Fibroblast of skin of scalp (primary cell): ENCODE measurements at places on chromosomes 6 and 20.

DNA sequence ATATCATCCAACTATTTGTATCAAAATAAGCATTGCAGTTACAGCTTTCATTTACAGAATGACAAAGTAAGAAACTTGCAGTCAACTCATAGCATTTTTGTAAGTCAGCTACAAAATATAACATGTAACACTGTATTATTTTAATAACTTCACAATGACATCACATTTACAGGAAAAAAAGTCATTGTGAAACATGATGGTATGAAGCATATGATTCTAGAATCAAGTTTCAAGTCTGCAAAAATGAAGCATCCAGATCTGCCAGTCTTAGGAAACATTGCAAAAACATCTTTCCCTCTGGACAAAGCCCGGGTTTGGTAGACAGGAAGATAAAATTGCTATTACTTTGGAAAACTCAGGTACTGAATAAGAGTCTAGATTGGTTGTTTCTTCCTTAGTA, 263.9 kb upstream of the NT5E start:
- DNase-seq: peak; percentile 82

GRCh38 chr6:109010705-109011102, 83.9 kb downstream of the SESN1 start:
- DNase-seq: no peak

DNA sequence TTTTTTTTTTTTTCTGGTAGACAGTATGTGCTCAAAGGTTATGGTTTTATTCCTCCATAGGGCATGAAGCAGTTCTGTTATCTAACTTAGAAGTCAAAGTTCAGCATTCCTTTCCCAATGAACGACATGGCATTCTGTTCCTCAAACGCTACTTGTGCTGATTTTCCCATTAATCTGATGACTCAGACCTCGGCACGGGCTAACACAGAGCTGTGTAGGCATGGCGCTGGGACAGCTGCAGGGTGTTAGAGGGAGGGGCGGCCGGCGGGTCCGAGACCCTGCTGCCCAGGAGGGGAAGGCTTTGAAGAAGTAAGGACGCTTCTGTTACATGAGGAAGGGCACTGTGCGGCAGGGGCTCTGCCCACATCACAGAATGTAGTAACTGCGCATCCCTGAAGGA, 93.6 kb upstream of the AGPAT4 start:
- peak; percentile 4 for DNase-seq

- DNase-seq: peak; percentile 85
These were observed at the start of gene CFB for GRCh38 chr6:31945507-31946369. CFB (plus strand) TSS chr6:31946095; CDS start chr6:31946222, 127 bp downstream.

DNA sequence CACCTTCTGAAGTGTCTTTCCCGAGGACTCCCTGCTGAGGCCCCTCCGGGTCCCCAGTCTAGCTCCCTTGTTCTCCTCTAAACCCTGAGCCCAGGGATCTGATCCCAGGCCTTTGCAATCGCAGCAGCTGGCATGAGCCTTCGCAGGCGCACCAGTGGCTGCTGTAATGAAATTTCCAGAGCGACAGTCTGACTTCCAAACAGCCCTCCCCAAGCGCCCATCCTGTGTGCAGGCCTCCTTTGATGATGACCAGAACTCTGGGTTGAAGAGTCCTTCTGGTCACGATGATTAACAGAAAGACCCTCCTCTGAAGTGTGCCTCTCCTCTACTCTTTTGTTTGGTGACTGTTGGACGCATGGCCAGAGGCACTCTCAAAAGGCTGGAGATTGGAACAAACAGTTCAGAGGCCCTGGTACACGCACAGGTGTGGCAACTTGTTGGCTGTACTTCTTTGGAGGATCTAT, 89.1 kb upstream of the MPC1 start:
- DNase-seq: no peak

DNA sequence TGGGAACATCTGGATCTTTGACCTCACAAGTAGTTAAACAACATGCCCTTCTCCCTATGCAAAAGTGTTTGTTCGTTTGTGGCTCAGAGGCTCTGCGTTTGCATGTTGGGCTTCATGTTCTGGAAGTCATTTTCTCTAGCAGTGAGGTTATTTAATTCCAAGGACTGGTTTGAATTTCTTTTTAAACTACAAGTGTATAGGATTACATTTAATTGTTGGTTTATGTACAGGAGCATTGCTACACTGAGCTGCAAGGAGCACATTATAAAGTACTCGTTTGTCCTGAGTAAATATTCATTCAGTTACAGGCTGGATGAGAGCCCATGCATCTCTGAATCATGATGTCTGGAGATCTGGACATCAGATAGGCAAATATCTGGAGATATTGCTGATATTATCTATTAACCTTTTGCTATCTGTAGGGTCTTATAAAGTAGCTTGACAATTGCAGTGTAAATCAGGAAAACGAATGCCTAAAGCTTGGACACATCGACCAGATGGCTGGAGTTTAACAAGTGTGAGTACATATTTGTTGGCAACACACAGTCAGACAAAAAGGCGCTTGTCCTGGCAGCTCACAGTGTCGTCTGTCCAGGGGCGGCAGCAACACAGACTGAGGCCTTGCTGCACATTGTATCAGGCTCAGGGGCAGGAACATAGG, 84.6 kb downstream of the PDE7B start:
- peak; percentile 65 for DNase-seq

DNA sequence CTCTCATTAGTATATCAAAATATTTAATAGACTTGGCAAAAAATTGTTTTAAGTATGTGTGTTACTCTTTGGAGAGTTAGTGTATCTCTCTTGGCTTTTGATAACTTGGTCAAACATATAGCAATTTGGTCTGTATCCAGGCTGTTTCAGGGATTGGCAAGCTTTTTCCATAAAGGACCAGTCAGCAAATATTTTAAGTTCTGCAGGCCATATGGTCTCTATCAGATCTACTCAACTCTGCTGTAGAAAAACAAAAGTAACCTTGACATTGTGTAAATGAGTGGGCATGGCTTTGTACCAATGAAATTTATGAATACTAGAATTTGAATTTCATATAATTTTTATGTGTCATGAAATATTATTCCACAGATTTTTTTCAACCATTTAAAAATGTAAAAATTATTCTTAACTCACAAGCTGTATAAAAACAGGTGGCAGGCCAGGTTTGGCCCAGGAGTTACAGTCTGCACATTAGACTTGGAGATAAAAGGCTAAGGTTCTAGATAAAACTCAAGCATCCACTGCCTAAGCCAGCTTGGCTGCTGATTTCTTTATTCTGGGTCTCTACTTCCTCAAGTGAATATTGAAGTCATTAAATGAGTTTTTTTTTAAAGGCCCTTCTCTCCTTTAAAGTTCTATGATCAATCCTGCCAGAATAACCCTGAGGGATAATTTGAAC, 13.7 kb downstream of the GSTA4 start:
- DNase-seq: no peak

DNA sequence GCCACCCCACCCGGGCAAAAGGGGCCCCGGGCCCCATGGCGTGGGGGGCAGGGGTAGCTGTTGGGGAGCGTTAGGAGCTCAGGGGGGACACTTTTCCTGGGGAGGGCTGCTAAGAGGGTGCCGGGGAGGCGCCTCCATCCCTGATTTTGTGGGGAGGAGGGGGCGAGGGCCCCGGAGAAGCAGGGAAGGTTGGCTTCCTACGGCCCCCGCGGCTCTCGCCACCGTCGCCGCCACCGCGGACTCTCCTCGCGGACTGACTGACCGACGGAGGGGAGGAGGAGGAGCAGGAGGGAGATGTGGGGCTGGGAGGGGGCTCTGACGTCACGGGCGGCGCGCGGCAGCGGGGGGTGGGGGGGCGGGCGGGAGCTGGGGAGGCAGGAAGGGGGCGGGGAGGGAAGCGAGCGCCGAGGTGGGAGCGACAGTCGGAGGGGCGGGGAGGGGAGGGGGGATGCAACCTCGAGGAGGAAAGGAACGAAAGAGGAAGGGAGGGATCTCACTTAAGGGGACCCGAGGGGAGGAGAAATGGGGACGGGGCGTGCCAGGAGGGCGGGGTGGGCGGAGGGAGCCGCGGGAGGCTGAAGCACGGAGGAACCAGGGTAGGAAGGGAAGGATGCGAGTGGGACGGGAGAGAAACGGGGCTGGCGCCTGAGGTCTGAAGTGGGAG, 5.1 kb downstream of the GABBR1 start:
- peak; percentile 90 for DNase-seq

GRCh38 chr6:38364127-38364526, 275.6 kb downstream of the BTBD9 start:
- DNase-seq: peak; percentile 67

DNA sequence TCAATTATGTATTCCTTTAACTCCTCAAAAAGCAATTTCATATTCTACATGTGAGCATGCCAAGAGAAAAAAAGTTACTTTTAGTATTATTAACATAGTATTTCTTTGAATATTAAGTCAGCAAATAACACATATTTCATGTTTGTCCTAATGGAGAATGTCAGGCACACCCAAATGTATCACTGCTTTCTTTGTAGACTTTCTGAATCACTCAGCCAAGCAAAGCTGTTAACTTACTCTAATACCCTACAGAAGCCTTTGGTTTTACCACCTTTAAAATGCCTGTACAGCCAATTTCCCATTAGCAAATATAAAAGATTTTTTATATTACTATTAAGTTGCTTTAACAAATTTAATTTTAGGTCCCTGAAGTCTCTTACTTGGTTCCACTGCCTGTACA, 23.8 kb downstream of the FRK start:
- no peak for DNase-seq

DNA sequence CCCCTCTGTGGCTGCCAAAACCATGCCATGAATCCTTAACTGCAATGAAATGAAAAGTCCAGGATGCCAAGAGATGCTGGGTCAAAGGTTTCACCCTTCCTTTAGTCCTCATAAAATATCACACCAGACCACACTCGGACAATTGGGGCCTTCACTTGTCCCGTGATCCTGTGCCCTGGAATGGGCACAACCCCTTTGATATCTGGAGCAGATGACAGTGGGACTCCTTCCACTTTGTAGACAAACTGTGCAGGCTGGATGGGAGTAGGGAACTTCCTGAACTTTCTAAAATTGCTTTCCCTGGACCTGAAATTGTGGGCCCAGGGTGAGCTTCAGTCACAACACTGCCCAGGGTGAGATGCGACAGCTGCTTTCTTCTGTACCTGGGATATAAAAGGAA, 9.6 kb upstream of the BPIFB6 start:
- no peak for DNase-seq

- peak; percentile 98 for DNase-seq
These were observed 57.6 kb downstream of the FAM217A start for GRCh38 chr6:4021133-4021853.

DNA sequence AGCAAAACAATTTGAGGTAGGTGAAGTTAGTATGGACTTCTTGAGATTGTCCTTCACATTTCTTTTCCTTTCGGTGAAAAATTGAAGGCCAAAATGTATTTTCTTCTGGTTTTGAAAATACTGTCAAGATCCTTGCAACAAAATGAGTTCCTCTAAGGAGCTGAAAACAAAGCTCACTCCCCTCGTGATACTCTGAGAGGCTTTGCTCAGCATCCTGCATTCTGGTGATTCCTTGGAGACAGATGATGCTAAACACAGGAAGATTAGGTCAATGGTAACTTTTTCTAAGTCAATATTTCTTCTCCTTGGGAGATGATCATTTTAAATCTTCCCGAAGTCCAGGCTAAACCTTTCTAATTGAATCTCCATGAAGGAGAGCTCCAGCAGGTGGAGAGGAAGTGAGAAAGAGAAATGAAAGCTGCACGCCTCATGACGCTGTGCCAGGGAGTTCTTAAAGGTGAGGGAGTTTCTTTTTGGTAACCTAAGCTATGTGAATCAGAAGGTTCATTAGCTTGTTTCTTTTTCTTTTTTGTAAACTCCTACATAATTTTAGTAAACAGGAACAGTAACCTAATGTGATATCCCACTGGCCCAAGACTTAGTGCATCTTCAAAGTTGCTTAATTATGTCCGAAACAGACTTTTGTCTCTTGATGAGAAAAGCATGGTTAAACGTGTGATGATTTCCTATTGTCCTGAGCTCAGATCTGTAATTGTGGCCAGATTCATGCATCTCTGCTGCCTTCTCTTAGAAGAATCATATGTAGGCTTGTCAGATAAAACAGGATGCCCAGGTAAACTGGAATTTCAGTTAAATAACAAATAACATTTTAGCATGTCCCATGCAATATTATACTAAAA, 15.0 kb downstream of the ESR1 start:
- DNase-seq: no peak

DNA sequence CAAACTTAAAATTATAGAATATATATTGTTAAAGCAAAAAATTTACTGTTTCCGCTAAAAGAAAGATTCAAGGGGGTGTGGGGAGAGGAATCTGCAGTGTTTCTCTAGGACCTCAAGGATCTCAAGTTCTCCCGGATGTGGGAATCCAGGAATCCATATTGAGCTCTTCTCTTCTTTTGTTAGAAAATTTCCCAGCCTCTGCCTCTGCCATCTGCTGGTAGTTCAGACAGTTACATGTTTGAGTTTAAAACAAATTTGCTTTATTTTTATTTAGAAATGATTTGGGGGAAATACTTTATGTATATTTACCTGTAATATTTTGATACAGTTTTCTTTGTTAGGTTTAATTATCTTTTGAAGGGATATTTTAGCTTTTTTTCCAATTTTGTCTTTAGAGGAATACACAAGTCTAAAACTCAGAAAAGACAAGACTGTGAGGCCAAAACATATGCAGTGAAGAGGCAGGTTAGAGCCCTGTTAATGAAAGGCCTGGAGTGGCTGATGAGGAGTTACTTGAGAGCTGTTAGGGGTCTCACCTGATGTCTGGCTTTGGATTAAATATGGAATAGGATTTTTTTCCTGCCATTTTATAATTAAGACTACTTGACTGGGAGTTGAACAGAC, 268.8 kb downstream of the ARID1B start:
- peak; percentile 86 for DNase-seq

DNA sequence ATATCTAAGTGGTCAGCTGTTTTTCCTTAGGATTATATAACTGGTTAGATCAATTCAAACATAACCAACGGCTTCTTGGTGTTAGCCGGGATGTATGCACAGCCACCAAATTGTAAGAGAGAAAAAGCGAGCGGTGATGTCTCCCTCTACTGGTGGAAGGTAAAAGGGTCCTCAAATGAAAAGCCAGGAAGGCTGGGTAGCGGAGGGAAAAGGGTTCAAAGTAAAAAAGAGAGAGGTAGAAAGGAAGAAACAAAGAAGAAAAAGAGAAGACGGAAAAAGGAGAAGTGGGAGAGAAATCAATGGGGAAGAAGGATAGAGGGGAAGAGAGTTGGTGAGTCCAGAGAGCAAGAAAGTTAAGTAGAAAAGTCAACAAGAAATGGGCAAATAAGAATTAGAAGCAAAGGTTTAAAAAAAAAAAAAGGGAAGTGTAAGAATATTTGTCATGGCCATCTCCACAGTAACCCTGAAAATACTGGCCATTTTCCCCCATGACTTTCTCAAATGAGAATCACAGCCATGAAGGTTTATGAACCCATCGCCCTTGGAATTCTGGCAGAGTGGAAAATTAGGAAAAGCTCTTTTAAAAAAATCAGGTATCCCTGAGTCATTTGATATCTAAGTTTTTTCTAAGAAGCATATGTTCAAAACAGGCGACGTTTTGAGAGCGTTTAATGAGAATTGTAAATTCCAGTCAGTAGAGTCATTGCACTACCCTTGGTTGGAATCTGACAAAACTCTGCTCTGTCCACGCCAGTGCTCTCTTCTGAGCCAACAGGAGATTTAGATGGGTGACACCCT, 155.6 kb upstream of the SNX9 start:
- DNase-seq: peak; percentile 67

GRCh38 chr6:36949636-36950035, 4.9 kb upstream of the PI16 start:
- DNase-seq: peak; percentile 27

- peak; percentile 63 for DNase-seq
These were observed 8.3 kb downstream of the CEP250 start for GRCh38 chr20:35463455-35464300.

- DNase-seq: no peak
These were observed 437.6 kb downstream of the PRKN start for GRCh38 chr6:162289972-162290371.
